ENCODE measurements at places on chromosomes 1 and 21.

GRCh38 chr1:155170806-155171205 is 2.3 kb downstream of the KRTCAP2 start:
- H3K36me3 ChIP-seq = peaks cover 11% of the 10 kb centered on the region
- H3K27me3 ChIP-seq = no peaks in the 10 kb centered on the region

DNA sequence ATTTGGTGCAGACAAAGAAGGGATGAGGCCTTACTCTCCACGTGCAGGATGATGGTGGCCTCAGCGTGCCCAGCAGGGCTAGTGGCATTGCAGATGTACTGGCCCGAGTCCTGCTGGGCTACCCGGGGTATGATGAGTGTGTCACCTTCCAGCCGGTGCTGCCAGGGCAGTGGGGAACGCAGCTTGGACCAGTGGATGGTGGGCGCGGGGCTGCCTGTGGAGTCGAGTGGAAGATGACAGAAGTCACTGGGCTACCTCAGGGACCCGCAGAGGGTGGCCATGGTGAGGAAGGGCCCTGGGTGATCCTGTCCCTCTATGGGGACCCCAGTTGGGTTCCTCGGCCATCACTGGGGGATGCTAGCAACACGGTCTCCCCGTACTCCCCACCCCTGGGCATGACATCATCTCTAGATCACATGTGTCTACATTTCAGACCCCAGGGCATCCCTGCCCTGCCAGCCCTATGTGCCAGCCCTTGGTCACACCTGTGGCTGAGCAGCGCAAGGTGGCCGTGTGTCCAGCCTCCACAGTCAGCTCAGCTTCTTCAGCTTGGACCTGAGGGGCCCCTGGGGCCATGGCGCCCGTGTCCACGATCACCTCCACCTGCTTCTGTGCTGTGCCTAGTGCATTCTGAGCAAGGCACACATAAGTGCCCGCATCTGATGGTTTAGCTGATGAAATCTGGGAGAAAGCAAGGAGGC is 27.4 kb downstream of the LDLRAD2 start:
- no peaks in the 10 kb centered on the region for H3K27me3 ChIP-seq
- DNase-seq = no peak
- H3K27ac ChIP-seq = no peak overlapping the region
- peaks cover 39% of the 10 kb centered on the region for H3K36me3 ChIP-seq

DNA sequence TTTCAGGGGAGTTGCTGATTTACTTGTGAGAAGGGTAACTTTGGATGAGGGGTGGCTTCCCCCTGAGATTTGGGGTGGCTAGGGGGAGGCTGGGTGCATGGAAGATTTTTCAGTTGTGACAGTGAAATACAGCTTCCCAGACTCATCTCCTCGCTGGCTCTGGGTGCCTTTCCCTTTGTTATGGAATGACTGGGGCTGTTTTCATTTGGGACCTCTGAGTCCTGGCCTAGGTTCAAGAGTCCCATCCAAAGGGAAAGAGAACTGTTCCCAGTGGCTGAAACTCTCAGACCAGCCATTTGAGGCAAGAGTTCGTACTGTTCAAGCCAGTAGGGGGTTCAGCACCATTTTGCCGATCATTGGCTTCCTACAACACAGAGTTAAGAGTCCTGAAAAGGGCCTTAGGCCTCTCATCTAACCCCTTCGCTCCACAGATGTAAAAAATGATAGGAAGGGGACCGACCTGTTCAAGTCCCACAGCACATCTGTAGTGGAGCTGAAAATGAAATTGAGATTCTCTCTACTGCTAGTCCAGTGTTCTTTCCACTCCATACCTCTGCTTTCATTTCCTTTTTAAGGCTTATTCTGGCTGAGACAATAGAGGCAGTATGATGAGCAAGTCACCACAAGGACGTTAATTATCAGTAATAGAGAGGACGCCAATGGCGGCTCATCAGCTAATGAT is 958 bp downstream of the DDR2 start:
- H3K4me1 ChIP-seq = peaks cover 63% of the 10 kb centered on the region
- peak overlapping the region; percentile 92 for H3K4me3 ChIP-seq
- H3K27me3 ChIP-seq = no peaks in the 10 kb centered on the region
- peak overlapping the region; percentile 98 for H3K27ac ChIP-seq
- no peaks in the 10 kb centered on the region for H3K36me3 ChIP-seq

- H3K27ac ChIP-seq = no peak overlapping the region
- H3K4me3 ChIP-seq = no peak overlapping the region
- H3K27me3 ChIP-seq = no peaks in the 10 kb centered on the region
- peaks cover 4% of the 10 kb centered on the region for H3K36me3 ChIP-seq
Measured at GRCh38 chr1:39236971-39237370, 32.5 kb downstream of the MACF1 start.

DNA sequence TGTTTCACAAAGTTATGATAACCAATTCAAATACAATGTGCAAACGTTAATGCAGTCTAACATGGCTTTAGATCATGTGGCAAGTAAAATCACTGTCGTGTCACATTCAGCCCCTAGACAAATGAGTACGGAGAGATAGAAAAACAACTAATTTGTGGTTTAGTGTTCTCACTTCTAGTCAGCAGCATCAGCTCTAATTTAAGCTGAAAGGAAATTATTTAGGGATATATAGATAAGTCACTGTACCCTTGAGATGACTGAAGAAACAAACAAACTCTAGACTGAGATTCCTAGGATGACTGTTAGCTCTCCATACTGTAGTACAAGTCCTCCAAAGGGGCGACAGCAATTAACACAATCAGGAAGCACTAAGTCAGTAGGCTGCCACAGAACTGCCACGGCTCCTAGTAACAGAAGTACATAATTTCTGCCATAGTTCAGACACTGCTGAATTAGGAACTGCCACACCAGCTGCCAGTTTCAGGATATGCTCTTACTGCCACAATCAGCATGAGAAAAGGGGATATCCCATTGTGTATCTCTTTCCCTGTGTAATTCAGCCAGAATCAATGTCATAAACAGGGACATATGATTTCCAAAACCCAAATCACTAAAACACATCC is 150.4 kb upstream of the NEGR1 start:
- DNase-seq = no peak
- no peak overlapping the region for H3K4me3 ChIP-seq
- H3K27me3 ChIP-seq = no peaks in the 10 kb centered on the region
- no peaks in the 10 kb centered on the region for H3K36me3 ChIP-seq

DNA sequence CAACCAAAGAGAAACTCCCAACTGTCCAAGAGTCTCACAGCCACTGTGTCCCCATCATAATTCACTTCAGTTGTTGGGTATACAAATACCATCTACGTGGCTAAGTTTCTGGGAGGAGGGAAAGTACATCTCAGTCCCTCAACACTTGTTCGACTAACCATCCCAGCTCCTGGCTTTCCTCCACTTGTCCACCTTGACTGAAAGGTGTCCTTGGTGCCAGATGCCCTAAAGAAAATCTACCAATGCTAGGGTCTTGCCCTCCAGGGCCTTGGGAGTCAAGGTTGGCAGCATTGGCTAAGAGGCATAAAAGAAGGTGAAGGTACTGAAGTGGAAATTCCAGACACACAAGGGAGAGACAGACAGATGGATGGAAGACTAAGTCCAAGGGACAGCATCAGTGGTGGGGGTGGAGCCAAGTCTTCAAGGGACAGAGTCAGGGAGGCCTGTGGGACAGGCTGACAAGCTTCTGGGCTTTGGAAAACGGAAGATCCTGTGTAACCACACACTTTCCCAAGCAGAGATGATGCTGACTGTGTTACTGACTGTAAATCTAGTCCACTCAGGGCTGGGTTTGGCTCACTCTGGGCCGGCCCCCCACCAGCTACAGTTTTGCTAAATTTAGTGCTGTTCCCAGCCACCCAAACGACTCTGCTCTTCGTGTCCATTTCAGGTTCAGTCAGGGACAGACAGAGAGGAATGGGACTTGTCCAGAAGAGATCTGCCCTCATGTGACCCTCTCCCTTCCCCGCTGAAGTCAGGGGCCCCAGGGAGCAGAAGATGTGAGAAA is 60.1 kb downstream of the CD34 start:
- H3K4me1 ChIP-seq = peaks cover 20% of the 10 kb centered on the region
- H3K27ac ChIP-seq = no peak overlapping the region
- DNase-seq = no peak
- no peaks in the 10 kb centered on the region for H3K27me3 ChIP-seq
- no peaks in the 10 kb centered on the region for H3K36me3 ChIP-seq
- no peak overlapping the region for H3K4me3 ChIP-seq

DNA sequence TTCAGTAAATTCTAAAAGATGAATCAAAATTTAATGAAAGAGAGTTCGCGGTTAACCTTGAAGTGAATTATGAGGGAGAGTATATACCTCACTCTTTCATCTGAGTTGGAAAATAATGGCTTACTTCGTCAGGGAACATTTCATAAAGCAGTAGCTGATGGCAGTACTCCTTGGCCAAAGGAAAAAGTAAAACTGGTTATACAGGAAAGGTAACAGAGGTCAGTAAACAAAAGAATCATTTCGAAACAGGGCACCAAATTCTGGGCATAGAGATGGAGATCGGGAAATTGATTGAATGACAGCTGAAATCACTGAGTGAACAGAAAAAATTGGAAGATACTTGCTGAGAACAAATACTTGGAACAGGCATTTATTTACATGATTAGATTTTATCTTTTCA is 199.0 kb downstream of the OLFM3 start:
- no peaks in the 10 kb centered on the region for H3K36me3 ChIP-seq
- DNase-seq = no peak
- no peaks in the 10 kb centered on the region for H3K4me1 ChIP-seq

DNA sequence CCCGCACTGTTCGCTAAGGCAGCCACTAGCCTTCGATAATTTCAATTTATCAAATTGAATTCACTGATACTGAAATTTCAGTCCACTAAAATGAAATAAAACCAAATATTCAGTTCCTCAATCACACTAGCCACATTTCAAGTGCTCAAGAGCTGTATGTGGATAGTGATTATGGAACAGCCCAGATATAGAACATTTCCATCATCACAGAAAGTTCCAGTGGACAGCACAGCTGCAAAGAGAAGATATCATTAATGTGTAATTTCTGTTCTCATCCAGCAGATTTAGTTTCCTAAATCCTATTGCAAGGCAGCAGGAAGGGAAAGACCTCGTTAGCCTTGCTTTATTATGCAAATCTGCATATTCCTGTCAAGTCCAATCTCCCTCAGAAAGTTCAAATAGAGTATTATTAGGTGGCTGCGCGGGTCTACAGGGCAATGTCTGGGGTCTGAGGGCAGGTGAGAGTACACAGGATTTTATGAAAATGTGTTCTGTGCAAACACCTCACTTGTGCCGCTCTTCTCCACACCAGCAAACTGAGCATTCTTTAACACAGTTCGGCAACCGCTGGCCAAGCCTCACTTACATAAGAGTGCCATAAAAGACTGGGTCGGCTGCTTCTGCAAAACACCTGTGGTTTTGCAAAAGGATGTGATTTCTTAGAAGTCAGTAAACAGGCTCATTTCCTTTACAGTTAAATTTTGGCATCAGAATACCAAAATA is 22.4 kb downstream of the CAPZB start:
- H3K27me3 ChIP-seq = no peaks in the 10 kb centered on the region
- no peak overlapping the region for H3K4me3 ChIP-seq
- no peak for DNase-seq
- peaks cover 9% of the 10 kb centered on the region for H3K36me3 ChIP-seq

GRCh38 chr1:219247441-219247840 is 73.8 kb downstream of the LYPLAL1 start:
- peaks cover 3% of the 10 kb centered on the region for H3K36me3 ChIP-seq
- DNase-seq = no peak
- H3K4me3 ChIP-seq = no peak overlapping the region
- H3K4me1 ChIP-seq = no peaks in the 10 kb centered on the region
- H3K27me3 ChIP-seq = no peaks in the 10 kb centered on the region

DNA sequence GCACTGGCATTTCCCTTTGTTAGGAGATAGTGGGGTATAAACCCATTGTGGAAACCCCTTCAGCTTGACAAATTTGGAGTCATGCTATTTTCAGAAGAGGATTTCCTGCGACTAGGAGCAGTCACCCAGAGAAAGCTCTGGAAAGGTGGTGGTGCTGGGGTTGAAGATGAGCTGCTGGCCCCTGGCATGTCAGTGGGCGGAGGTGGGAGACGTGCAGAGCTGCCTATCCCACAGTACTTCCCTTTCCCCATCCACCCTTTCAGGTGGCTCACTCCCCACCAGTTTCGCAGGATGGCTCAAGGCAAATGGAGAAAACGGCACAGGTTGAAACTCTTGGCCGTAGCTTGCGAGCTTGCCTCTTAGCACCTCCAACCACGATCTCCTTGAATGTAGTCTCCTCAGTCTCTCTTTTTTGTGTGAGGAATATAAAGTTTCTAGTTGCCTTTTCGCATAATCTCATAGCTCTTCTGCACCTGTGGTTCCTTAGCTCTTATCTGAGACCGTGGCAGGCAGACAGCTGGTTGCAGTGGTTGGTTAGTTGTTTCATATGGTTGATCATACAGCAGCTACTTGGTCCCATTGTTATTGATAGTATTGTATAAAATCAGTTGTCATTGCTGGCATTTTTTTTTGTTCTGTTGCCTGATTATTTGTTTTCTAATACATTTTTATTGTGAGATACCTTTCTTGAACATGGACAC is 48.2 kb downstream of the ADARB1 start:
- H3K27ac ChIP-seq = no peak overlapping the region
- H3K4me1 ChIP-seq = peaks cover 15% of the 10 kb centered on the region
- no peak for DNase-seq
- H3K27me3 ChIP-seq = no peaks in the 10 kb centered on the region
- H3K4me3 ChIP-seq = no peak overlapping the region
- peaks cover 36% of the 10 kb centered on the region for H3K36me3 ChIP-seq

DNA sequence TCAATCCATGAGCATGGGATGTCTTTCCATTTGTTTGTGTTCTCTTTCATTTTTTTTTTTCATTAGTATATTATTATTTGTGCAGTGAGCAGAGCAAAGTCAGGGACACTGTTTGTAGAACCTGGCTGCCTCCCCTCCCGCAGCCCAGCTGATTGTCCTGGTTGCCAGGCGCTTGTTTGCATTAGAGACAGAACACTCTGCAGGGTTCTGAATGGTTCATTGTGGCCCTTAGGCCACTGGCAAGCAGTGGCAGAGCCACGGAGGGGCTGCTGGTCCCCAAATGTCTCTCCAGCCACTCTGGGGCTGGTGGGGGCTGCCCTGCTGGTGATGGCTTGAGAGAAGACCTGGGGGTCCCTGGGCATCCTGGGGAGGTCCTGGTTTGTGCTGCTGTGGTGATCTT is 29.0 kb downstream of the ETS2 start:
- no peaks in the 10 kb centered on the region for H3K27me3 ChIP-seq
- H3K4me3 ChIP-seq = no peak overlapping the region
- no peak for DNase-seq
- H3K27ac ChIP-seq = no peak overlapping the region

GRCh38 chr1:88661188-88661587 is 22.9 kb upstream of the PKN2 start:
- no peaks in the 10 kb centered on the region for H3K36me3 ChIP-seq
- no peak for DNase-seq
- H3K4me1 ChIP-seq = no peaks in the 10 kb centered on the region
- no peak overlapping the region for H3K27ac ChIP-seq
- H3K4me3 ChIP-seq = no peak overlapping the region
- peaks cover 9% of the 10 kb centered on the region for H3K27me3 ChIP-seq

GRCh38 chr1:54294887-54295286 is 94.9 kb downstream of the MRPL37 start:
- H3K27ac ChIP-seq = no peak overlapping the region
- no peak overlapping the region for H3K4me3 ChIP-seq
- no peaks in the 10 kb centered on the region for H3K27me3 ChIP-seq
- peaks cover 40% of the 10 kb centered on the region for H3K4me1 ChIP-seq

- H3K27ac ChIP-seq = peak overlapping the region; percentile 96
- no peaks in the 10 kb centered on the region for H3K27me3 ChIP-seq
- DNase-seq = no peak
- H3K36me3 ChIP-seq = peaks cover 17% of the 10 kb centered on the region
- peak overlapping the region; percentile 79 for H3K4me3 ChIP-seq
Measured at GRCh38 chr1:37477198-37477931, 3.0 kb downstream of the ZC3H12A start.

- no peak overlapping the region for H3K27ac ChIP-seq
- no peak for DNase-seq
- H3K27me3 ChIP-seq = no peaks in the 10 kb centered on the region
- H3K4me1 ChIP-seq = no peaks in the 10 kb centered on the region
- no peak overlapping the region for H3K4me3 ChIP-seq
- peaks cover 2% of the 10 kb centered on the region for H3K36me3 ChIP-seq
Measured at GRCh38 chr21:34779860-34780259, 111.1 kb downstream of the CLIC6 start.
